Common myeloid progenitor, CD34-positive (primary cell): ENCODE measurements at places on chromosomes 1 and 21.

GRCh38 chr1:11730429-11730891 is 5.5 kb upstream of the AGTRAP start:
- peak; percentile 93 for DNase-seq

GRCh38 chr1:93820554-93821422 is 58.2 kb downstream of the DNTTIP2 start:
- DNase-seq, result no peak

- DNase-seq, result no peak
These were observed 319.2 kb downstream of the TPR start for GRCh38 chr1:186055846-186056245.

GRCh38 chr1:241007668-241008067 is 349.3 kb downstream of the RGS7 start:
- DNase-seq, result no peak

- no peak for DNase-seq
These were observed at the start of gene BARHL2 for GRCh38 chr1:90716552-90717355. BARHL2 (minus strand) TSS chr1:90717302; CDS start chr1:90717195, 107 bp downstream.

DNA sequence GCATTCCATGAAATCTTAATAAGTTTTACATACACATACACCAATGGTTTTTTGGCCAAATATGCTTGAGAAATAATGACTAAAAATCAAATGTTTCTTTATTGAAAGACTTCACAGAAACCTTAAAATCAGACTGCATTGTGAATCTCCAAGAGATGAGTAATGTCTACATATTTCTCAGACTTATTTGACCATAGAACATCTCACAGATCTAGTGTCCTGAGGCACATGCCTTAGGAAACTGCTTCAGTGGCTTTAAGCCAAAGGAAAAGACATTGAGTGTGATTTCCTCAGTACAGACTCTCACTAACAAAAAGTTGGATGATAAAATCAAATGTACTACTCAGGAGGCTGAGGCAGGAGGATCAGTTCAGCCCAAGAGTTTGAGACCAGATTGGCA is 6.2 kb upstream of the C1orf105 start:
- DNase-seq, result no peak

- DNase-seq, result peak; percentile 97
These were observed 85.8 kb upstream of the RGS1 start for GRCh38 chr1:192489748-192490147.

- DNase-seq, result no peak
These were observed 2.7 kb downstream of the CDC14A start for GRCh38 chr1:100354971-100355394.

- peak; percentile 43 for DNase-seq
These were observed 207.6 kb upstream of the HMCN1 start for GRCh38 chr1:185526344-185527307.

- no peak for DNase-seq
These were observed 27.2 kb upstream of the TADA1 start for GRCh38 chr1:166903232-166903631.

GRCh38 chr1:216632980-216633379 is 90.2 kb downstream of the ESRRG start:
- no peak for DNase-seq
